ENCODE measurements at places on chromosomes 12 and 14. TPM values are rescaled to one million over a fixed set of nuclear protein-coding genes. Genes with fewer than 3 reads are reported as not detected.

GRCh38 chr12:89968151-89968700 lies 259.6 kb upstream of the ATP2B1 start:
- no peak for DNase-seq

GRCh38 chr14:71166180-71166837 lies 259.1 kb downstream of the PCNX1 start:
- no peak for DNase-seq

GRCh38 chr12:92987362-92987761 lies 58.3 kb upstream of the EEA1 start:
- DNase-seq = no peak

GRCh38 chr12:50065726-50066310 lies 8.4 kb downstream of the ASIC1 start:
- no peak for DNase-seq

- no peak for DNase-seq
These were observed 246.3 kb downstream of the NUAK1 start for GRCh38 chr12:105892362-105892910.

GRCh38 chr14:76924371-76925096 lies 98.3 kb downstream of the LRRC74A start:
- no peak for DNase-seq

DNA sequence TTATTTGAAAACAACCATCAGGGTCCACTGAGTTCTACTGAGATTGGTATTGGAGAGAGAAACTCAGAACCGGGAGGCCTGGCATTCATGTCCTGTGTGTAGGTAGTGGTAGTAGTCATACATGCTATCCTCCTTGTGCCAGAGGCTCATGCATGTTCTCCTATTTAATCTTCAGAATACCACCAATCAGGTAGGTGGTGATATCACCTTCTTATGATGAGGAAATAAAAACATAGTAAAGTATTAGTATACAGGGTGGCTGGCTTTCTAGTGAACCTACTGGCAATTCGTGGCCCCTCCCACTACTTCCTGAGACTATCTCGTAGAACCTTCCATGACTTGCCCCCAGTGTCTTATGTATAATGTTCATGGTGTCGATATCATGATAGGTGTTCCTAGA lies 40.5 kb upstream of the EID3 start:
- no peak for DNase-seq

DNA sequence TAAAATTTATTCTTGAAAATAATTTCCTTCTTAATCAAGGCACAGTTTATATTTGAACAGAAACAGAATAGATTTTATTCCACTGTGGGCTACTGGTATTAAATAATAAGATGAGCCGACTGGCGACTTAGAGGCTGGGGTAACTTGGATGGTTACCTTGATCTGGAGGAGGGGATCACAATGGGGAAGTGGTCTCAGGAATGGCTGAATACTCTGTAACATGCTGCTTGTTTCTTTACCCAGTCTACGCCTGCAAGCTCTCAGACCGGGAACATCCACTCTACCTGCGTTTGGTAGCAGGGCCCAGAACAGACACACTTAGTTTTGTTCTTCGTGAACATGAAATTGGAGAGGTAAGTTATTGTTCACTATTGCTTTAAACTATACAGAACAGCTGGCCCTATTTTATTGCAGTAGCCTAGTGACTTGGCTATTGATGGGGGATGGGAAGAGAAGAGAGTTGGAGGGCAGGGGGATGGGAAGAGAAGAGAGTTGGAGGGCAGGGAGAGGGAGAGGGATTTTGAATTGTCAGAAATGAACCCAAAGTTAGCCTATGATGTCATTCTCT lies 67.9 kb downstream of the GNS start:
- no peak for DNase-seq

GRCh38 chr12:53478865-53479264 lies 20.4 kb downstream of the MAP3K12 start:
- DNase-seq = no peak

DNA sequence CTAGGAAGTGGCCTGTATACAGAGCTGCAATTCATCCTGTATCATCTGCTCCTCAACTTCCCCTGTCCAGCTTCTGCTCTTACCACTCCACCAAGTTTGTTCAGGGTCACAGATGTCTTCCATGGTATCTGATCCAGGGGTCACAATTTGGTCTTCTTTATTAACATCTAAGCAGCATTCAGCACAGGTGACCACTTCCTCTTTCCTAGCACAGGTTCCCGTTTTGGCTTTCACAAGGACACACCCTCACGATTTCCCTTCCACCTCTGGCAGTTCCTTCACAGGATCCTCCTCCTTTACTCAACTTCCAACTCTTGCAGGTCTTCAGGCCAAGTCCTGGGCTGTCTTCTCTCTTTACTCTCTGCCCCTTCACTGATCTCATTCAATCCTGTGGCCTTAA lies 93.6 kb downstream of the TTC7B start:
- no peak for DNase-seq

DNA sequence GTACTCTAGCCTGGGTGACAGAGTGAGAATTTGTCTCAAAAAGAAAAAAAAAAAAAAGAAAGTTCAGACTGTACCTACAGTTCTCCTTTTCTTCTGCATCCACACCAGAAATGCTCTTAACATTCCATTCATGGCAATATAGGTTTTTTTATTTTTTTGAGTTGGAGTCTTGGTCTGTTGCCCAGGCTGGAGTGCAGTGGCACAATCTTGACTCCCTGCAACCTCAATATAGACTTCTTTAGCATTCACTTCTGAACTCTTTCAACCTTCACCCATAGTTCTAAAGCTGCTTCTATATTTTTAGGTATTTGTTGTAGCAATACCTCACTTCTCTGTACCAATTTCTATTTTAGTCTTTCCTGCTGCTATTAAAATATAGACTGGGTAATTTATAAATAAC lies 1095.7 kb downstream of the FLRT2 start:
- no peak for DNase-seq

GRCh38 chr12:78194448-78194847 lies 363.8 kb downstream of the NAV3 start:
- DNase-seq = no peak

DNA sequence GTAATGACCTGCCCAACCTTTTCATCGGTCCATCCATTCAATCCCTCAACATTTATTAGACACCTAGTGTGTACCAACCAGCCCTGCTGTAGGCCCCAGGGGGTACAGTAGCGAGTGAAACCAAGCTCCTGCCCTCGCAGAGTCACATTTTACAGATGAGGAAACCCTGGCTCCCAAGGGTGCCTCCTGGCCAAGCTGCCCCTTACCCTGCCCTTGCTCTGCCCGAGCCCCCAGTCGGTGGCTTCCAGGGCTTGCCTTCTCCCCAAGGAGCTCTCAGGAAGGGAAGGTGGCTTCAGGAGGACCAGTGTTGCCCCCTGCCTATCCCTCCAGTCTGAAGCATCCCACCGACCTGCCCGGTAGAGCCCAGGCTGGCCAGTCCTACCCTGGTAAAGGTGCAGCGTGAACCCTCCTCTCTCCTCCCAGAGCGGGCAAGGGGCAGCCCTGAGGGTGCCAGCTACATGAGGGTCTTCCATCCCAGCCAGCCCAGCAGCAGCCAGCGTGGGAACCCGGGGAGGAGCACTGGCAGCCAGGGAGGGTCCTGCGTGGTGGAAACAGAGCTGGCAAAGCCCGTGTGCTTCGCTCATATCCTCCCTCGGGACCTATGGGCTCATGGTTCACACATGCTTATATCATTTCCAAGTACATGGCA lies 670 bp upstream of the BEGAIN start:
- no peak for DNase-seq

GRCh38 chr14:36069535-36069900 lies 107.0 kb downstream of the PTCSC3 start:
- DNase-seq = no peak

DNA sequence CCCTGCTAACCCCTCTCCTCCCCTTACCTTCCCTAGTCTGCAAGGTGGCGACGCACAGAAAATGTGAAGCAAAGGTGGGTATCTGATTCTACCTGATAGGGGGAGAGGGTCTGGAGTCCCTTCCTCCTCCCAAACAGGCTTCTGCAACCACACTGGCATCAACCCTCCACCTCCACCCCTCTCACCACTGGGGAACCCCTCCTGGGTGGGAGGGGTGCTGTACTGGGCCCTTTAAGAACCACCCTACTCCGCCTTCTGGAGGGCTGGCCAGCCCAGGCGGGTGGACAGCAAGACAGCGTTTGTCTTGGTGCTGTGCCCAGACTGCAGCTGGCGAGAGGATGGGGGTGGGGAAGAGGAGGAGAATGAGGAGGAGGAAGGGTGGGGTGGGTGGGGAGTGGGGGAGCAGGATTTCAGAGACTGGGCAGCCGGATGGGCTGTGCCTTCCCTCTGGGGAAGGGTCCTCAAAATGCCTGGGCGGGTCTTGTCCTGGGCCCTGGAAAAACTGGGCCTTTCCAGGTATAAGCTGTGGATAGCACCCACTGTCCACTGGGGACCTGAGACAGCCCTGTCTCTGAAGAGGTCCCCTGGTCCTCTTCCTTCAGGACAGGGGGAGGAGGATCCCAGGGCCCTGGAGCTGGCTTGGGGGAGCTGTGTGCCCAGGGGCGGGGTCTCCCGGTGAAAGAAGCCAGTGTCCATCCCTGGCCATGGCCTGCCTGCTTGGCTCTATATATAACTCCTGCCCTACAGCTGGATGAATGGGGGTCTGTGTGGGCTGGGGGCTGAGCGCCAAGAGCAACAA lies 2.8 kb downstream of the TNS2 start:
- no peak for DNase-seq

GRCh38 chr14:36690311-36691040 lies 28.8 kb downstream of the PAX9 start:
- DNase-seq = no peak

GRCh38 chr12:43291516-43291915 lies 260.5 kb downstream of the ADAMTS20 start:
- DNase-seq = no peak

- DNase-seq = no peak
These were observed 6.3 kb upstream of the BTG1 start for GRCh38 chr12:92151916-92152315.

GRCh38 chr12:79531518-79531917 lies 159.2 kb downstream of the PAWR start:
- no peak for DNase-seq

DNA sequence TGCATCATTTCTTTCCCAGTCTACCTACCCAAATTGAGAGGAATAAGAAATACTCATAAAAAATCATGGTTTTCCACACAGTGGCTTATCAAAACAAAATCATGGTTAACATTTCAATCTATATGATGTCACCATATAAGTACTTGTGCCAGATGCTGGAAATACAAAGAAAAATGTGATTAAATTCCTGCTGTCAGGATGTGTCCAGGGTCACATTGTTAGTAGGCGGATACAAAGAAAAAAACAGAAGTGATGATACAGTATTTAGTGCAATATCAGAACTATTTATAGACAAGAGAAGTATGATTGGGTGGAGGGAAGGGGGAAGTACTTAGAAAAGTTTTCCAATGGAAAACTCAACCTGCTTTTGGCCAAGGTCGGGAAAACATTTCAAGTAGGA lies 47.0 kb upstream of the OR6J1 start:
- DNase-seq = no peak

Gene REM2
- 4.1 TPM for total RNA-seq

Gene FAM186B
- total RNA-seq = 0.50 TPM

Gene CIROP
- not detected for total RNA-seq

Gene OR10A7
- total RNA-seq = not detected

Gene GLIPR1L1
- total RNA-seq = not detected

Gene KCNK10
- total RNA-seq = not detected

Gene B3GNT4
- not detected for total RNA-seq
